ENCODE measurements at places on chromosomes 4 and X.

DNA sequence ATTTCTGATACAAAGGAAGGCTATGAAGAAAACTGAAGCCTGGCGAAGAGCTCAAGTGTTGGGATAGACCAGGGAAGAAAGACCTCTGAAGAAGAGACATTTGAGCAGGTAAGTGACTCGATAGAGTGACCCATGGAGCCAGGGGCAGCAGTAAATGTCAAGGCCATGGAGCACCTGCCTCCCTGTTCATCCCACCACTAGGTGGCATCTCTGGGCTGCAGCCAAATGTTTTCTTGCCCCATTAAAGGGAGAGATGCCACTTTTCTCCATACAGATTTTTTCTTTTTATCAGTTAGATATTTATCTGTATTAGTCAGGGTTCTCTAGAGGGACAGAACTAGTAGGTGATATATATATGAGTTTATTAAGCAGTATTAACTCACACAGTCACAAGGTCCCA is 4.9 kb upstream of the ZNF81 start:
- no peak for DNase-seq

GRCh38 chrX:67545036-67545821 is 1.4 kb downstream of the AR start:
- no peak for DNase-seq

GRCh38 chr4:124873361-124874171 is 161.0 kb upstream of the ANKRD50 start:
- DNase-seq, result no peak

DNA sequence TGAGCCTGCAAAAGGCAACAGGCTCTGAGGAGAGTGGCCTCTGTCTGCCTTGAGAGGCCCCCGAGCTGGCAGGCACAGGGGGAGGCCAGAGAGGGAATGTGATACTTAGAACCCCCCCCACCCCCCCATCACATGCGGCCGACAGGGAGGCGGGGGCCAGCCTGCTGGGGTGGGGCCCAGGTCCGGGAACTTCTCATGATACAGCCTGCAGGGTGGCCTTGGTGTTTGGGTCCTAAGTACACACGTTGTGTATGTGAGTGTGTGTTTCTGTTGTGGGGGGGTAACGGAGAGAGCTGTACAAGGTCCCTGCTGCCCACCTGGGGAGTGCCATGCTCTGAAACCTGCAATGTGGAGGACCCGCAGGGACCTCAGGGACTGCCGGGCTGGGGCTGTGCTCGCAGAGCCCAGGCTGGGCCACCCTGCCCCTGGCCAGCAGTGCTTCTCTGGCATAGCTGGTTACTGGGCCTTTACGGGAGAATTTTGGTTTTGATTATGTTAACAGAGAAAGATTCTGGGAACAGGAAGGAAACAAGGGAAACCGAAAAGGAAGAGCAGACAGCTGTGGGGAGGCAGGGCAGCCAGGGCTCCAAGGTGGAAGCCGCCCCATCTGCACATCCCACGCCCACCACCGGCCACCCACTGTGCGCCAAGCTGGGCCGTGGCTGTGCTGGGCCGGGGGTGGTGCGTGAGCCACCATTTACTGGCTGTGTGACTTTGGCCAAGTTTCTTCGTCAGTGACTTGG is 19.9 kb downstream of the SH3BP2 start:
- DNase-seq, result no peak

GRCh38 chr4:60934566-60935295 is 265.4 kb upstream of the ADGRL3 start:
- DNase-seq, result no peak

- DNase-seq, result no peak
Measured at GRCh38 chrX:73561801-73562200, 1.2 kb upstream of the CHIC1 start.

- no peak for DNase-seq
Measured at GRCh38 chrX:118459494-118459893, 36.1 kb upstream of the DOCK11 start.

- DNase-seq, result no peak
Measured at GRCh38 chrX:19707246-19707871, 180.0 kb downstream of the SH3KBP1 start.

GRCh38 chrX:104281564-104281963 is 26.8 kb upstream of the ESX1 start:
- no peak for DNase-seq

DNA sequence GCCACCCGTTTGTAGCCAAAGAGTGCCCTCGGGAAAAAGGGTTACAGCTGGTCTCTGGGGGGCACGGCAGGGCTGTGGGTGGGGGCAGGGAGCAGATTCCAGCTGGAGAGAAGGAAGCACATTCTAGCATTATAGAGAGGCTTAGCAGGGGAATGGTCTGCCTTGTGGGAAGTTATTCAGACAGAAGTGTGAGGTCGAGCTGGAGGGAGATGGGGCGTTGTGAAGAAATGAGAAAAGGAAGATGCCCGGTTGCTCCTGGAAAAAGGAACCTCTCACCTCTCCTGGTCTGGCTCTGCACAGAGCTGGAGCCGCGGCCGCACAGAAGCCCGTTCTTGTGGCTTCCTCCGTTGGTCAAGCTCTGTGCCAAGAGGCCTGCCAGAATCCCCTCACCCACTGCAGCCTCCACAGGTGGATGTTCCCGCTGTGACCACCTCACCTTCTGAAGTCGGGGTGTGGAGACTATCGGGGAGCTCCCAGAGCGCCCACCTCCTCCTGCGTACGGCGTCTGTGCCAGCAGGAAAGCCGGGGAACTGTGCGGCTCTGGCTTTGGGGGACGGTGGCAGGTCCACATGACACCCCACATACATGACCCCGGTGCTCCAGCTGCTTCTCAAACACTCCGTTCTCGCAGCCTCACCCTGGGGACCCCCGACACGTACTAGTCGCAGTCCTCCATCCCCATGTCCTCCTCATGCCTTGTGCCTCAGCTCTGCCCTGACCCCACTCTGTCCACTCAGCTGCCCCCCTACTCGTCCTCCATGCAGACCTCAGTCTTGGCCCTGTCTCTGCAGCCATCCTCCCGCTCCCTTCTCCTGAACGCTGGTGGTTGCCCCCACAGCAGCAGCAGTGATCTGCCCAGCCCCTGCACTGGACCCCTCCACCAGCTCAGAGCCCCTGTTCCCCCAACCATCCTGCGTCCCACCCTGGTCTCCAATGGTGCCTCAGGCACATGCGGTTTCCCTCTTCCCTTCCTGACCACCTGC is 52.2 kb upstream of the HGFAC start:
- no peak for DNase-seq

DNA sequence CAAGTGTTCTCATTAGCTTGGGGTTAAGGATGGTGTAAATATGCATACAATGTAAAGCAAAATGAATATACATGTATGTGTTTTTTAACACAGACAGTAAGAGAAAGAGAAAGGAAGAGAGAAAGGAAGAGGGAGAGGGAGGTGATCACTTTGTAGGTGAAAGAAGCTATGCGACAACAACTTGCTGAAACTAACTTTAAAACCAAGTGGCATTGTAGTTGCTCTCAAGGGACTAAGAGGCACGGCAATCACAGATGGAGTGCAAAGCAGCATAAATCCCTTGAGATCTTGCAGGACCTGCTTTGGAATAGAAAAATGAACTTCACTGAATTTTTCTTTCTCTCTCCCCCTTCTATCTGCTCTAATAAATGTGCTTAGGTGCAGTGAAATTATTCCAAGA is 1665.0 kb upstream of the TENM3 start:
- DNase-seq, result no peak

DNA sequence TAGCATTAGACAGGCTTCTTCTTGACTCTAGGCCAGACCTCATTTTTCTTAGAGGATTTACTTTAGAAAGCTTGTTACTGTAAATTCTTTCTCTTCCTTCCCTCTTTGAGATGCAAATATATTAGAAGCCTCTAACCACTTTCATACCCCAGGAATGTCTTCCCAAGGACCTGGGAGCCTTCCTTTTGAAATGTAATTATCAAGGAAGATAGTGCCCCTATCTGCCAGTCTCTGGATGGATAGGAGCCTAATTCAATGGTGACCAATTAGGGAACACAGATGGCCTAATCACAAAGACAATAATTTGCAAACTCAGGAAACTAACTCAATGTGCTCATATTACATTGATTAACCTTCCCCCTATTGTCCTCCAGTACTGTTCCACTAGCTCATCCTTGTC is 145.6 kb upstream of the DCAF8L1 start:
- DNase-seq, result no peak

DNA sequence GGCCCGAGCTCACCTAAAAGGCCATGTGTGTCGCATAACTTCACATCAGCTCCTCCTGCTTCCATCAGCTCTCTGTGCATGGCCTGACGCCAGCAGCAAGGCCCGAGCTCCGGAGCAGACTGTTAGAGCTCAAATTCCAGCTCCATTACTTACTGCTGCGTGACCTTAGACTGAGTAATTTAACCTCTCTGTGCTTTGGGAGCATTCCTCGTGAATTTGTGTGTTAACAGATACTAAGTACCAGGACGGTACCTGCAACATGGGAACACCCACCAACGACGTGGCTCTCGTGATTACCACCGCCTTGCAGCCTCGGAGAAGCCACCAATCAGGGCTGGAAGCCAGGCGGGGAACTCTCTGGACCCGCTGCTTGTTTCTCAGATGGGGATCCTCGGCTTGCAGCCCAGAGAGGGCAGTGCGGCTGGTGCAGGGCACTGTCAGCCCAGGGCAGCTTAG is 12.9 kb downstream of the LETM1 start:
- DNase-seq, result no peak

DNA sequence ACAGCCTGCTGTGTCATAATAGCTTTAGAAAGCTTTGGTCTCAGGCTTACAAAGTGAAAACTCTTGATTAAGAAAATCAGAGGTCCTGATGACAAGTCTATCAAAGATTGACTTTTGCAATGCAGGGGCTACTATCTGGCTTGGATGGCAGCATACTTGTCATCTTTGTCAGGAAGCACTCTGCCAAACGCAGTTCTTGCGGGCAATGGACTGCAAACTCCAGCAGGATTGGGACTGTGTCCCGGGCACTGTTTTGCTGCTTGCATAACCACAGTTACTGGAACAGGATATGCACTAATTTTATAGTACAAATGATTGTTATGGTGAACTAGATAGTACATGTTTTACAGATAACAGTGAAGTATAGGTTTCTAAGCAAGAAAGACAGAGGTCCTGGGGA is 185.6 kb downstream of the IQCM start:
- DNase-seq, result no peak

- no peak for DNase-seq
Measured at GRCh38 chr4:115514675-115515074, 401.3 kb upstream of the NDST4 start.

- DNase-seq, result no peak
Measured at GRCh38 chr4:113435893-113436292, 325.6 kb downstream of the CAMK2D start.

GRCh38 chr4:72418458-72418857 is 150.6 kb downstream of the ADAMTS3 start:
- DNase-seq, result no peak

DNA sequence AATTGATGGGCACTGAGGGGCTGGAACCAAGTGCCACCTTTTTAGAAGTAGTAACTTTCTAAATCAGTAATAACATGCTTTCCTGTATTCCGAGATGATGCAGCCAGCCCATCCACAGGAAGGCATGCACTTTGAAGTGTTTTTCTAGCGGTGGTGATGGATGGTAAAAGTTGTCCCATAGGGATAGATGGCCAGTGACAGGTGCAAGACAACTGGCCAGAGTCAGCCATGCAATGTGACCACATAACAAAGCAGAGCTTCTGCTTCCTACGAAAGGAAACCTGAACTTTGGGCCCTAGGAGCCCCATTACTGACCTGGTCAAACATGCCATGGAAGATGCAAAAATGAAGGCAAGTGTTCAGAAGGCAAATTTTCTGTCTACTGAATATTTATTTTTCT is 72.3 kb downstream of the NR3C2 start:
- no peak for DNase-seq

DNA sequence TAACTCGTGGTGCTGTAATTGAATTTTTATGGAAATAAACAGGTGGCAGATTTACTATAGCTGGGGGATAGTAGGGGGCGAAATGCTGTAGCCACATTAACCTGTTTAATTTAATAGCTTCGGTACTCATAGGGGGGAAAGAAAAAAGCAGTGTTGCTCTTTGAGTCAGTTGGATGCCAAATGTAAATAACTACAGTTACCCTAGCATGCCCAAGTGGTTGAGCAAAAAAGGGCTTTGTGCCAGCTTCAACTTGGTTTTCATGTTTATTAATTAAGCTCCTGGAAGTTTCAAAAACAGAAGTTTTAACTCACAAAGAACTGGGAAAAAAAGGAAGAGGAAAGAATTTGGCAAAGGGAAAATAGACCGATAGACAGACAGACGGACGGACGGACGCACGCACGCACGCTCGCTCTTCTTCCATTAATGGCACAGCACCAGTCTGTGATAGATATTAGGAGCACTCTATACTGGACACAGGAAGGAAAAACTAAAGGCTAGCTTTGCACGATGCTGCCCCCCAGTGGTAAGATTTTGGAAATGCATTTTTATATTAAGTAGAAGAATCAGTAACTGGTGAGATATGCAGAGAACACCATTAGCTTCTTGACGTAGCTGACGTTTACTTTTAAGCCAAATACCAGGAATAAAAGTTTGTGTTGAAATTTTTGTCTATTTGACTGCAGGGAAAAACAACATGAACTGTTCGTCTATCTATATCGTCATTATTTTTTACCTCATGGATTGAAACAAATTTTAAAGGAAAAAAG is 151.8 kb downstream of the SLC7A11 start:
- DNase-seq, result no peak

GRCh38 chr4:20158195-20158594 is 93.5 kb upstream of the SLIT2 start:
- no peak for DNase-seq

DNA sequence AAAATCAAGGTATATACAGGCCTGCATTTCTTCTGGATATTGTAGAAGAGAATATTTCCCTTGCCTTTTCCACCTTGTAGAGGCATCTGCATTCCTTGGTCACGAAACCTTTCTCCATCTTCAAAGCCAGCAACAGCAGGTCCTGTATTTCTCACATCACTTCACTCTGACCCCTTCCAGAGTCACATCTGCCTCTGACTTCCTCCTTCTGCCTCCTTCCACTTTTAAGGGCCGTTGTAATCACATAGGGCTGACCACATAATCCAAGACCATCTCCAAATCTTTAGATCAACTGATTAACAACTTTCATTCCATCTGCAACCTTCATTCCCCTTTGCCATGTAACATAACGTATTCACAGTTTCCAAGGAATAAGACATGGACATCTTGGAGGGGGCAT is 38.3 kb upstream of the NDP start:
- DNase-seq, result no peak

DNA sequence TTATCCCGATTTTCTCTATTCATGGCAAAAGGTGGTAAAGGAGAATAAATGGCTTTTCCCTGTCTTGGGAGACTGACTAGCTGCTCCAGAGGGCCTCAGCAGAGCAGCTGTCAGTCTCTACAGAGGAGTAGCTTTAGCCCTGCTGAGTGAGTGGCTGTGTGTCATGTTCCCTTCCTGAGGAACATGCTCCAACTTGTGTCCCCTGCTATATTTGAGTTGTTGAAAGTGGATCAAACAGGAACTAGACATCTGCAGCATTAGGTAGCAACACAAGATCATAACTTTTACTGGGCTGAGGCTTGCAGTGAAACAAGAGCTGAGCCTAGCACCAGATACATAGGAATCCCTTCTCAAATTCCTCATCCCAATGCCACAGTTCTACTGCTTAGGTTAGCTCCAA is 26.7 kb upstream of the PLAC1 start:
- DNase-seq, result no peak

GRCh38 chrX:11188664-11189063 is 77.5 kb downstream of the HCCS start:
- DNase-seq, result no peak

GRCh38 chr4:26253968-26254367 is 66.8 kb upstream of the RBPJ start:
- DNase-seq, result no peak

Measured in cortex of kidney (tissue), 1 donor.